ENCODE measurements at places on chromosomes 5 and 9. TPM values are rescaled to one million over a fixed set of nuclear protein-coding genes. Genes with fewer than 3 reads are reported as not detected.

DNA sequence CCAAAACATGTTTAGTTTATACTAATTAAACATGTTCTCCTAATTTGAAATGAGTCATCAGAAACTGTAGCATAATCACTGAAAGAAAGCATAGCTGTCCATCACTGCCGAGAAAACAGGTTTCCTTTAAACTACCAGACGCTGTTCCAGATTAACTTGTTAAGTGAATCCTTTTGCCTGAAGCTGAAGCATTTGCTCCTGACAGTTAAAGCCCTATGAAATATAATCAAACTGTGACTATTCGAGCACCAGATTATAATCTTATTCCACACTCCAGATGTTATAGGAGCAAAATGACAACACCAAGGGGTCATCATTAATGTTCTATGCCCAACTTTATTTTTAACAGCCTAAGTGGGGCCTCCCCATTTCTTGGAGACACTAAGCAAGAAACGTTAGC lies 86.0 kb upstream of the CTSL start:
- no peak for DNase-seq
- no peaks in the 10 kb centered on the region for H3K27me3 ChIP-seq
- H3K27ac ChIP-seq = no peak overlapping the region
- H3K36me3 ChIP-seq = no peaks in the 10 kb centered on the region

DNA sequence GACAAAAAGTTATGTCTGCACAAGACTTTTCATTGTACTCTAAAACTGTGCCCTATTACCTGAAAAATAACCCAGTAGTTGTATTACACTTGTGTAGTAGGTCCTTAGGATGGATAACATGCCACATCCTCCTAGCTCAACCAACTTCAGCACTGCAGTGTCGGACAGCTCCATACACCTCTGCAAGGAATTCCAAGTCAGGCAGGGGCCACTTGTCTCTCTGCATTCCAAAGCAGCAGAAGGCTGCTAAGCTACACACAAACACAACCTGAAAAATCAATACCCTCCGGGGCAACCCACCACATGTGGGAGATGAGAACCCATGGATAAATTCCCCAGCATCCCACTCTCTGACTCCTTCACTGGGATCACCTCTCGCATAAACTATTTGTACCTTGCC lies 50.2 kb downstream of the MED10 start:
- H3K4me3 ChIP-seq = no peak overlapping the region
- no peaks in the 10 kb centered on the region for H3K4me1 ChIP-seq
- H3K27me3 ChIP-seq = no peaks in the 10 kb centered on the region
- no peak overlapping the region for H3K27ac ChIP-seq

- no peak overlapping the region for H3K27ac ChIP-seq
- peaks cover 66% of the 10 kb centered on the region for H3K4me1 ChIP-seq
- H3K27me3 ChIP-seq = no peaks in the 10 kb centered on the region
- DNase-seq = no peak
These were observed 29.6 kb downstream of the PSMB7 start for GRCh38 chr9:124385623-124386022.

DNA sequence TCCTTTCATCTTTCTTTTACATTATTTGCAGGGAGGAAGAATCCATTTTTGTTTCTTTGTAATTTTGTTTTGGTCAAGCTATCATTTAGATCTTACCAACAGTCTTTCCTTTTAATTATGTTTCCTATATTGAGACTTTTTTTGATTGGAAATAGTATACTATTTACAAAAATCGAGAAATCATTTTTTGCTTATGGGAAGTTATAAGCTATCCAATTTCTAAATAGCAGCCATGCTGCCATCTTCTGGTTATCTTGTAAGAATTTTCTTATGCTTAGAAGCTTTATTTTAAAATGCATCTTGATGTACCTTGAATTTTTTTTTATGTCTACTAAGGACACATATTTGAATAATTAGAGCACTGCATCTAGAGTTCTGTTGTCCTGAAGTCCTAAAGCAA lies 821.2 kb downstream of the PTPRD start:
- no peaks in the 10 kb centered on the region for H3K4me1 ChIP-seq
- no peak overlapping the region for H3K4me3 ChIP-seq
- H3K36me3 ChIP-seq = no peaks in the 10 kb centered on the region
- peak; percentile 32 for DNase-seq

DNA sequence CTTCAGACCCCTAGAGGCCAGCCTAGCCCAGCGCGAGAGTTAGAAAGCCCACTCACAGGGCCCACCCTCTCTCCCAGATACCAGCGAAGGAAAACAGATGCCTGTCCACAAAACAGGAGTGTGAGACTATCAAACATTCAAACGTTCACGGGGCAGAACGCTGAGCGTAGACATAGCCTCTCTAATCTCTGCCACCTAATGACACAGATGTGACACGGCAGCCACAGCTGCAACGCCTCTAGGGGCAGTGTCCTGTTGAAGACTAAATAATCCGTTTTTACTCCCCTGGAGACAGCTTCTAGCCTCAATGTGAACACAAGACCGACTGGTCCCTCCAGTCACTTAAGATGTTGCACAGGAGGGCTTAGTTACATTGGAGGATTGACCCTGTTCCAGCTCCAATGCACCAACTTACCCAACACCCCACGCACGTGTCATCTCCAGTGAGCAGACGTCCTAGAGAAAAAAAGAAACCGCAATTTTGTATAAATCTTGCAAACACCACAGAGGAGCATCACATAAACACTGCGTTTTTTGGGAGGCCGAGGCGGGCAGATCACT lies 14.3 kb downstream of the DIPK1B start:
- H3K27ac ChIP-seq = peak overlapping the region; percentile 79
- no peak for DNase-seq
- peaks cover 30% of the 10 kb centered on the region for H3K4me1 ChIP-seq
- H3K27me3 ChIP-seq = no peaks in the 10 kb centered on the region
- H3K4me3 ChIP-seq = peak overlapping the region; percentile 74
- H3K36me3 ChIP-seq = peaks cover 50% of the 10 kb centered on the region

GRCh38 chr9:512555-513272 lies 298.0 kb downstream of the DOCK8 start:
- no peak overlapping the region for H3K27ac ChIP-seq
- H3K4me3 ChIP-seq = no peak overlapping the region
- no peaks in the 10 kb centered on the region for H3K27me3 ChIP-seq

- H3K36me3 ChIP-seq = no peaks in the 10 kb centered on the region
- no peak overlapping the region for H3K4me3 ChIP-seq
- H3K27ac ChIP-seq = no peak overlapping the region
- no peak for DNase-seq
- no peaks in the 10 kb centered on the region for H3K4me1 ChIP-seq
These were observed 283.4 kb upstream of the GRAMD2B start for GRCh38 chr5:126139773-126140172.

DNA sequence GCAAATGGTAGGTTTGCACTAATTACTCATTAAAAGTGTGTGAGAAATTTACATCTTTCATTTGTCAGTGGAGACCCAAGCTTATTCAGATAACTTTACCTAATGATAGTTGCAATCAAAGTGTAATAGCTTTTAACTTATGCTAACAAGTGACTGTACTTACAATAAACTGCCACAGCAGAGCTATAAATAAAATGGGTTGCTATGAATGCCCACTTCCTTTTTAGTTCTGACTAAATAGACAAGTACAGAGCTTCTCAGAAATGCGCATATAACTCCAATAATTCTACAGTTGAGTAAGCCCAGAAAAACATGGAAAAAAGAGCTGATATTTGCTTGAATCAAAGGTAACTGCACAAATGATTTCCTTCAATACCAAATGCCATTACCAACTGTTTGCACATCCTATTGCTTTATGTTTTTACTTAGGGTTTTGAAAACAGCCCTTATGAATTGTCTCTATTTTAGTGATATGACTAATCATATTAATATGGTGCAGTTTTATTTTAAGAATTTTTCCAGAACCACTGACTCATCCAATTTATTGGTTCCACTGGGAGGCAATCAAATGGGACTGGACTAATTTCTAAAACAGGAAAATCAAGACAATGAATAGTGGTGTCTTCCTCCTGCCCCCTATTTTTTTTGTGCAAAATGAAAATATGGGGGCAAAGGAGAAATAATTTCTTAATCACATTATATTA lies 84.1 kb downstream of the PPP2R2B start:
- peaks cover 18% of the 10 kb centered on the region for H3K4me1 ChIP-seq
- no peak overlapping the region for H3K4me3 ChIP-seq
- no peaks in the 10 kb centered on the region for H3K36me3 ChIP-seq
- H3K27ac ChIP-seq = no peak overlapping the region

DNA sequence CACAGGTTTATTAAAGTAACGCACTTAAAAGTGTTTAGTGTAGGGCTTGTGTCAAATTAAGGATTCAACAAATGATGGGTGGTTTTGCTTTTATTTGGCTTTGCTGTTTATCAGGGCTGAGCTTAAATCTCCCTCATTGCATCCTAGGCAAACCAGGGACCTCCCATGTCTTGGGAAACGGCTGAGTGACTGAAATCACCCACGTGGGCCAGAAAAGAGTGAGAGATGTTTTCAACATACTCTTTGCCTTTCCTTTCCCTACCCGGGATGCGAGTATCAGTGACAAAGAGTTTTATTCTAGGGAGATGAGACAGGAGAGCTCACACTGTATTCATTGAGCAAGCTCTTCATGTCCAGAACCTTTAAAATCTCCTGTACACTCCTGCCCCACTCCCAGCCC lies 23.3 kb downstream of the KCNMB1 start:
- no peak for DNase-seq
- no peaks in the 10 kb centered on the region for H3K27me3 ChIP-seq

DNA sequence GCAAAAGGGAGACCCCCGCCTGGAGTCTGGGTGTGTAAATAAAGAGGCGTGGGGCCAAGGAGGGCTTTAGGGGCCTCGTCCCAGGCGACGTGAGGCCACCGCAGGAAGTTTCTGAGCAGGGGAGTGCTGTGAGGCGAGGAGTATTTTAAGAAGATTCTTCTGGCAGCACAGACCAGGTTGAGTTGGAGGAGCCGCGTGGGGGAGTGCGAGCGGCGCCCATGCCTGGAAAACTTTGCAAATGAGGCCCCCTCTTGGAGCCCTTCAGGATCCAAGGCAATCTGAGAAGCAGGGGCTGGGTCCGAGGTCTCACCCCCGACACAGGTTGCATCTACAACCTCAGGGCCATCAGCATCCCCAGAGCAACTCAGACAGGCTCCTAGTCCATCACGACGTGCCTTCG lies 24.3 kb upstream of the CPLX2 start:
- H3K27me3 ChIP-seq = no peaks in the 10 kb centered on the region
- DNase-seq = no peak
- H3K27ac ChIP-seq = no peak overlapping the region
- no peak overlapping the region for H3K4me3 ChIP-seq
- H3K4me1 ChIP-seq = no peaks in the 10 kb centered on the region
- no peaks in the 10 kb centered on the region for H3K36me3 ChIP-seq

DNA sequence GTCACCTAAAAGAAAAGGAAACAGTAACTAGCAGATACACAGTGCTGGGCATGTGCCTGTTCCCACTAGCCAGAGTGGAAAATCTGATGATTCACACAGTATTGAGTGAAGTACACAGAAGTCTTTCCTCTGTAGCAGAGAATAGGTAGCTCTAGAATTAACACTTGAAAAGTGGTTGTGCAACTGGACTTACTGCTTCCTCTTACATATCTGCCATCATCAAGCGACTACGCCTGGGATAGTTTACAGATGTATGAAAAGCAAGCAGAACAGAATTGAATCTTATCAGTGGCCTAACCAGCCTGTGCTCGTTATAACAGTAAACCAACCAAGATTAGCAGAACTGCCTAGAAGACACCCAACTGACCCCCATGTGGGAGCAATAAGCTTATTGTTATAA lies 130.6 kb downstream of the DTWD2 start:
- no peak for DNase-seq
- no peaks in the 10 kb centered on the region for H3K4me1 ChIP-seq
- H3K27me3 ChIP-seq = no peaks in the 10 kb centered on the region
- no peak overlapping the region for H3K4me3 ChIP-seq

DNA sequence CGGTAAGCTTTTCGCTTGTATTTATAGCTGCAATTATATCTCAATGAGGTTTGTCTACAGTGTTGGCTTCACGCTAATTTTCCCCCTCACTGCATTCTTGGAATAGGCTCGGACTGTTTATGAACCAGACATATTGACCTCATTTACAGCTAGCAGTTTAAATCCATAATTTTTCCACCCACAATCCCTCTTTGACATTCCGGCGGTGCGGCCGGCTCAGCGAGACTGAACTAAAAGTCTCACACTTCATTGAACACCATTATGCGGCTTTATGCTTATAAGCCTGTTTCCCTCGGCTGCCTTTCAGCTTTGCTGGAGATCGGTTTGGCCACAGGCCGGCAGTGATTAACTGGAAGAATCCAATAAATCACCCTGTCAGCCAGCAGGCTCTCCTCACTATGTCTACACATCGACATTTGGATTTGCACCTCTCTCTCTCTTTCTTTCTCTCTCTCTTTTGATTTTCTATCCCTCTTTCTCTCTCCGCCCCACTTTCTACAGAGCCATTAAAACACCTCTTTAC lies 315.0 kb upstream of the TLE4 start:
- H3K27ac ChIP-seq = no peak overlapping the region
- DNase-seq = peak; percentile 79
- peaks cover 21% of the 10 kb centered on the region for H3K27me3 ChIP-seq
- no peaks in the 10 kb centered on the region for H3K4me1 ChIP-seq
- H3K36me3 ChIP-seq = no peaks in the 10 kb centered on the region

- DNase-seq = no peak
- no peaks in the 10 kb centered on the region for H3K36me3 ChIP-seq
- H3K4me1 ChIP-seq = no peaks in the 10 kb centered on the region
- no peak overlapping the region for H3K4me3 ChIP-seq
- H3K27ac ChIP-seq = no peak overlapping the region
- H3K27me3 ChIP-seq = no peaks in the 10 kb centered on the region
These were observed 330.5 kb downstream of the TLR4 start for GRCh38 chr9:118034701-118035100.

DNA sequence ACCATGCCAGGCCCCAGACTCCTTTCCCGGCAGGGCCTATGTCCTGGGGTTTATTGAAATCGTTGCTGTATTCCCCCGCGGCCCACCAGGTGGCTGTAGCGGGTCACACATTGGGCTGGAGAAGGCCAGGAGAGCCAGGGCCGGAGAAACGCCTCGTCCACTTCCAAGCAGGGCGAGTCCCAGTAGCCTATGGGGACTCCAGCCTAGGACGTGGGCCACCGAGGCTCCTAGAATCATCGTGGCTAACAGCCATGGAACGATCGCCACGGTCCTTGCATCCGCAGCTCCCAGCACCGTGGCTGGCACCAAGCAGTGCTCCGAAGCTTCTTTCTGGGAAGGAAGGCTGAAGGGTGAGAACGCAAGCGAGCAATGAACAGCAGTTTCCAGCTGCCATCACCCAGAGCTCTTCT lies 87.7 kb downstream of the ENTREP1 start:
- H3K27me3 ChIP-seq = no peaks in the 10 kb centered on the region
- H3K36me3 ChIP-seq = no peaks in the 10 kb centered on the region
- peak; percentile 86 for DNase-seq
- H3K4me1 ChIP-seq = no peaks in the 10 kb centered on the region
- H3K4me3 ChIP-seq = peak overlapping the region; percentile 28

- DNase-seq = no peak
- no peak overlapping the region for H3K27ac ChIP-seq
- no peaks in the 10 kb centered on the region for H3K4me1 ChIP-seq
- no peaks in the 10 kb centered on the region for H3K27me3 ChIP-seq
- H3K4me3 ChIP-seq = no peak overlapping the region
These were observed 3.3 kb upstream of the CNTLN start for GRCh38 chr9:17131494-17131893.

GRCh38 chr9:135677641-135678168 lies 14.6 kb downstream of the LCN9 start:
- no peak overlapping the region for H3K4me3 ChIP-seq
- H3K27me3 ChIP-seq = peaks cover 3% of the 10 kb centered on the region
- H3K36me3 ChIP-seq = no peaks in the 10 kb centered on the region

Gene CCDC69
- 36.2 TPM for total RNA-seq

Gene LHX2
- not detected for total RNA-seq

Gene KIF4B
- total RNA-seq = not detected

Gene RXRA
- total RNA-seq = 14.0 TPM

Gene PCDHA9
- 3.3 TPM for total RNA-seq
